ENCODE measurements at places on chromosomes 16 and 17.

- no peak for DNase-seq
Measured at GRCh38 chr17:75183999-75184884, 1.5 kb upstream of the SUMO2 start.

- DNase-seq = no peak
Measured at GRCh38 chr17:65813306-65813705, 251.9 kb upstream of the AXIN2 start.

DNA sequence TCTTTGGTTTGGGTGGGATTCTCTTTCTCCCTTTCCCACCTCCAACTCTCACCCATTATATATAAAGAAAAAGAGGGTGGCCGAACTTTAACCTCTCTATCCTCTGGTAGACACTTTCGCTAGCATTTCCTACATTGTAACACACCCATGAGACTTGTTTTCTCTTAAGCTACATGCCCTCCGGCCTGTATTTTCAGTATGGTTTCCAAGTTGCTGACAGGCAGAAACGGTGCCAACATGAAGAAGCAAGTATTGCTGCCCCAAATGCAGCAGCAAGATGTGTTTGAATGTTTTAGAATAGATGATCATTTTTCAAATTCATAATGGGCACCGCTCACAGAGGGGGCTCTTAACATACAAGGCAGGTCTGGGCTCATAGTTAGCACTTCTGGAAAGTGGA, 18.7 kb upstream of the CYB5B start:
- DNase-seq = no peak

DNA sequence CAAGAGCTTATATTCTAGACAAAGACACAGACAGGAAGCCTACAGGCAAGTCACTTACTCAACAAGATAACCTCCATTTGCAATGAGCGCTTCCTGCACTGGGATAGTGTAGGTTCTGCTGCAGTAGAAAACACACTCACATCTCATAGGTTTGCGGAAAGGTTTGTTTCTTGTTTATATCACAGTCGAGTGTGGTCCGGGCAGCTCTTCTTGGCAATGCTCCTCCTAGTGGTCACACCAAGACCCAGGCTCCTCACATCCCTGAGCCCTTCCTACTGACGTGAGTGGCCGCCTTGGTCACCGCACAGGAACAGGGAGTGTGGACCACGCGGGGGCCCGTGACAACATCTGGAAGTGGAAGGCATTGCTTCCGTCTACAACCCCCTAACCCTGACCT, 48.0 kb upstream of the RBFOX3 start:
- no peak for DNase-seq

- DNase-seq = no peak
Measured at GRCh38 chr17:35998018-35998545, 3.3 kb downstream of the CCL15 start.

GRCh38 chr16:49353680-49354079, 19.9 kb upstream of the C16orf78 start:
- no peak for DNase-seq

GRCh38 chr17:7192271-7192937, 13.2 kb upstream of the ASGR1 start:
- DNase-seq = no peak

GRCh38 chr17:82253179-82253544, 20.3 kb downstream of the CSNK1D start:
- DNase-seq = no peak

DNA sequence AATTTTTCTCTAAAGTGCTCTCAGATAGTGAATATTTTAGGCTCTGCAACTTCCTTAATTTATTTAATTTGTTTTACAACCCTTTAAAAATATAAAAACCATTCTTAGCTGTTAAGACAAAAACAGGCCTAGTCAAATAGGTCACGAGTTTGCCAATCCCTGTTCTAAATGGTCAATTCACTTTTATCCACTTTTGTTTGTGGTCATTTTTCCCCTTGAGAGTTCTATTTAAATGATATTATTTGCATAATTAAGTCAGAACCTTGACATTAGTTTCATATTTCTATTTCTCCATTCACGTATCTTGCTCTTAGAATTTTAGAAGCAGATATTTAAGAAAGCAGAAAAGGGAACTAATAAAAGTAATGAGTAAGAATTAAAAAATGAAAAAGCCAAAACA, 4.0 kb downstream of the AMFR start:
- no peak for DNase-seq

DNA sequence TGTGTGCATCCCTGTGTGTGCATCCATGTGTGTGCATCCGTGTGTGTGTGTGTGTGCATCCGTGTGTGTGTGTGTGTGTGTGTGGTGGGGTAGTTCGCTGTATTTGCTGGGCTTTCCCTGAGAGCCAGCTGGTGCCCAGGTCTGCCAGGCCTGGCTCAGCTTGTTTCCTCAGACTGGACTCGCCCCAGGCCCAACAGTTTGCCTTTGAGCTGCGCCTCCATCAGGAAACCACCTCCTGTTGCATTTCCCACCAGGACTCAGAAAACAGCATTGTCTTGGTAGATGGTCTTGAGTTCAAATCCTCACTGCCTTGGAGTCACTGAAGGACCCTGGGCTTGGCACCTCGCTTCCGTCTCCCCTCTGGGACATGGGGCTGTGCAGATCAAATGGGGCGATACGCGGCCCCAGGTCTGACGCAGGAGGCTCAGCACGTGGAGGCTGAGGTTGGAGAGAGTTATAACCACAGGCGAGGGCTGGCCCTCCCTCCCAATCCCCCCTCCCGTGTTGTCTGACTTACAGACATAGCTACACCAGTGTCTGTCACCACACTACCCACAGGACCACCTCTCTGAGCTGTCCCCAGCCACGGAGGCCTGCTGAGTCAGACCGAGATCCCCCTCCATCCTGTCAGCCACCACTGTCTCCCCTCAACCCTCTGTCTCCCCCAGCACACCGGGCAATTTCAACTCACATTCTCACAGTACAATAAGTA, 4.7 kb downstream of the ITGAE start:
- DNase-seq = peak; percentile 85

- DNase-seq = no peak
Measured at GRCh38 chr17:4593021-4593421, 8.7 kb downstream of the SMTNL2 start.

GRCh38 chr16:53511084-53511402, 8.0 kb upstream of the AKTIP start:
- DNase-seq = no peak
